Left lung (tissue), 14 donors: ENCODE measurements at places on chromosomes 5 and 9. TPM values are rescaled to one million over a fixed set of nuclear protein-coding genes. Genes with fewer than 3 reads are reported as not detected.

DNA sequence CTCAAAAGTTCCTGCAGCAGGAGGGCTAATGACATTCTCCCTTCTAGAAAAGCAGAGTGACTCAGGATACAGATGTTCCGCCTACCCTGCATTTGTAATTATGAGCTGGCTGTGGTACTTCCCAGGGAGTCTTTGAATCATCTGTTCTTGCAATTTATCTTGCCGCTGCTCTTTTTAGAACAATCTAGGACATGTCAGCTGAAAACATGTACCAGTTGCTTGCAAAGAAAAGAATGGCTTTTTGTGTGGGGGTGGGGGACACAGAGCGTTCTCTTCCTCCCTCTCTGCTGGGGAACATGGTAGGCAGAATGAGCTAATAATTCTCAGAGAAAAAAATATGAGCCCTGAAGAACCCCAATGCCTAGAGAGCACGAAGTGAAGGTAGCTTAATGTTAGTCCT is 51.7 kb upstream of the TUT7 start:
- no peak for DNase-seq

- no peak for DNase-seq
These were observed 6.4 kb downstream of the NDUFS6 start for GRCh38 chr5:1807451-1808185.

- no peak for DNase-seq
These were observed 5.1 kb downstream of the GRK6 start for GRCh38 chr5:177431317-177432142.

GRCh38 chr5:116454417-116454927 is 120.2 kb downstream of the SEMA6A start:
- DNase-seq = no peak

DNA sequence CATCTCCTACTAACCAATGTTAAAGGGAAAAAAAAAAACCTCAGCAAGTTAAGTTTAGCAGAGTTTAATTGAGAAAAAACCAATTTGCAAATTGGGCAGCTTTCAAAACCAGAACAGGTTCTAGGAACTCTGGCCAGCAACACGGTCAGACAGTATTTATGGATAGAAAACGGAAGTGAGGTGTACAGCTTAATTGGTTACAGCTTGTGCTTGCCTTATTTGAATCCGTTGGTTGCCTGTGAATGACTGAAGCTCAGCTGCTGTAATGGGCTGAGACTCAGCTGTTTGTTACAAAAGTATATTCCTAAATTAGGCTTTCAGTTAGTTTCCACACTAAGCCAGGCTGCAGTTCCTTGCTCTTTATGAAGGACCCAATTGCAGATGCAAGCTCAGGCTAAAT is 217.0 kb downstream of the SREK1 start:
- no peak for DNase-seq

GRCh38 chr9:89518466-89519365 is 20.8 kb upstream of the SEMA4D start:
- no peak for DNase-seq

DNA sequence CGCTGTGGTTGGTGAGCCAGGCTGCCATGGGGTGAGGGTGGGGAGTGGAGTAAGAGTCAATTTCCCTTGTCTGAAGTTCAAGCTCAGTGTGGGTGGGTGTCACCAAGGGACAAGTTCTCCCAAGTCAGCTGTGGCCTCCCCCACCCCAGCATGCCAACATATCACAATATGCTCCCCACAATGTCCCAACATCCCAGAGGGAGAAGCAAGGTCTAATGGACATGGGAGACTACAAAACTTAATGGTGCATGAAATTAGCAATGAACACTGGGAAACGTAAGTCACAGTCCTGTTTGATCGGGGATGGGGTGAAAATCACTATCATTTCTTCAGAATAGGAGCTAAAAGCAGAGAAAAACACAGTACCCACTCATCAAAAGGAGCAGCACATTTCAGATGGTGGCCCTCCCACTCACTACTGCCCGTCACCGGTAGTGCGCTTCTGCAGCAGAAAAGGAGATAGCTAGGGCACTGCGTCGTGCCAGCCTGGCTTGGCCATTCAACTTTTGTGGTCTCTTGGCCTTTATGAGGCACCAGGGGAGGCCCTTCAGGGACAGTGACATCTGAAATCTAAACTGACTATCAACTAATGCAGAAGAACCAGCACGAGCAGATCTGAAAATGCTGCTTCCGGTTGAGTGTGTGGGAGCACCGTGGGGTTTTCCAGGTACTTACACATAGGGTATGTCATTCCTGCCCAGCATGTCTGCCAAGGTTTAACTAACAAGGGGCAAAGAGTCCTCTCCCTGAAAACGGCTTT is 20.5 kb upstream of the NDFIP1 start:
- DNase-seq = no peak

GRCh38 chr9:23081377-23081776 is 634.8 kb downstream of the DMRTA1 start:
- no peak for DNase-seq

Gene GGTA1
- total RNA-seq = 4.8 TPM

Gene LHX3
- not detected for total RNA-seq

Gene HRH2
- 22.0 TPM for total RNA-seq

Gene RLN2
- total RNA-seq = 0.55 TPM

Gene PPP3R2
- total RNA-seq = not detected

Gene LCP2
- 110 TPM for total RNA-seq

Gene PTGS1
- 12.9 TPM for total RNA-seq

Gene EGFL7
- 105 TPM for total RNA-seq

Gene SHC3
- 12.7 TPM for total RNA-seq
